A549 treated with DMSO at 1 μM for 4 hours (cell line): ENCODE measurements at places on chromosomes 7 and 10. TPM values are rescaled to one million over a fixed set of nuclear protein-coding genes. Genes with fewer than 3 reads are reported as not detected.

MORN4 gene
- 6.8 to 8.5 TPM (median 7.3 TPM) in 5 replicates for total RNA-seq

FOXI2 gene
- total RNA-seq, result not detected in 5 replicates

CYP26C1 gene
- not detected in 5 replicates for total RNA-seq

CPA1 gene
- total RNA-seq, result not detected in 5 replicates

CLRN3 gene
- not detected in 5 replicates for total RNA-seq

CADPS2 gene
- 0.04 to 0.12 TPM (median 0.07 TPM) in 5 replicates for total RNA-seq

FAM241B gene
- 17.7 to 20.2 TPM (median 19.0 TPM) in 5 replicates for total RNA-seq

LIPJ gene
- not detected in 5 replicates for total RNA-seq

TCAF2 gene
- 0.20 to 0.37 TPM (median 0.30 TPM) in 5 replicates for total RNA-seq

ACSM6 gene
- total RNA-seq, result not detected in 5 replicates

OR2A42 gene
- not detected in 5 replicates for total RNA-seq

HOXA11 gene
- total RNA-seq, result 0.63 to 1.2 TPM (median 0.79 TPM) in 5 replicates

GBX1 gene
- 0.18 TPM in 1 of 5 replicates, not detected in the others for total RNA-seq

MRLN gene
- total RNA-seq, result not detected in 5 replicates

FAM25A gene
- total RNA-seq, result not detected in 5 replicates

OPTN gene
- 52.8 to 71.7 TPM (median 56.6 TPM) in 5 replicates for total RNA-seq

MLXIPL gene
- 0.25 to 1.4 TPM (median 1.0 TPM) in 5 replicates for total RNA-seq

TSPAN15 gene
- 89.3 to 112 TPM (median 100 TPM) in 5 replicates for total RNA-seq
